ENCODE measurements at places on chromosomes 3 and 15.

DNA sequence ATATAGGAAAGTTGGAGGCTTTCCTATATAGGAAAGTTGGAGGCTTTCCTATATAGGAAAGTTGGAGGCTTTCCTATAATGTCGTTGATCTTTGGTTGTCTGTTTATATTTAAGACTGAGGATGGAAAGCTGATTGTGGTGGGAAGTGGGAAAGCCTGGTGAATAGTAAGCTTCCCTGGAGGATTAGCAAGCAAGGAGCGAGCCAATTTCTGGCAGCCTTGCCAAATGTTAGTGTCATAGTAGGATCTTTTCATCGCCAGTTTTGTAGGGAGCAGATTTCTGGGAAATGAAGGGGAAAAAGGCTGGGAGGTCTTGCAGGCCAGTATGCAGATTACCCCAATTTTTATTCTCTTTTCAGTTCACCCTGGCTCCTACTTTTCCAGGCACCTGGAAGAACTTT lies 39.9 kb upstream of the CCNL1 start:
- no peak for DNase-seq

GRCh38 chr3:33729993-33730392 lies 11.9 kb upstream of the CLASP2 start:
- DNase-seq: no peak

DNA sequence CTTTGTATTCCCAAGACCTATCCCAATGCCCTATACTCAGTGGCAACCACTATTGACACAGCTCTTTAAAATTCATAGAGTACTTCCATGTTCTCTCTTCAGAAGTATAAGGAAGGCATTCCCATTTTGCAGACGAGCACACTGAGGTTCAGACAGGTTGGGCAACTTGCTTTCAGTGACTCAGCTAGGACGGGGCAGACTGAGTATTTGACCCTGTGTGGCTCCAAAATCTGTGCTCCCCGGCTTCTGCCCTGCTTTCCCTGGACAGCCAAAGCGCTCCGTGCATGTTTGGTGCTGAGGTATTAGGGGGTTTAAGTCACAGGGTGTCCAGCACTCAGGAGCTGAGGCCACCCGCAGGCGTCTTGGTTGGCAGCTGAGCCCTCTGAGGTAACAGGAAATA lies 59.5 kb downstream of the CEMIP start:
- no peak for DNase-seq

DNA sequence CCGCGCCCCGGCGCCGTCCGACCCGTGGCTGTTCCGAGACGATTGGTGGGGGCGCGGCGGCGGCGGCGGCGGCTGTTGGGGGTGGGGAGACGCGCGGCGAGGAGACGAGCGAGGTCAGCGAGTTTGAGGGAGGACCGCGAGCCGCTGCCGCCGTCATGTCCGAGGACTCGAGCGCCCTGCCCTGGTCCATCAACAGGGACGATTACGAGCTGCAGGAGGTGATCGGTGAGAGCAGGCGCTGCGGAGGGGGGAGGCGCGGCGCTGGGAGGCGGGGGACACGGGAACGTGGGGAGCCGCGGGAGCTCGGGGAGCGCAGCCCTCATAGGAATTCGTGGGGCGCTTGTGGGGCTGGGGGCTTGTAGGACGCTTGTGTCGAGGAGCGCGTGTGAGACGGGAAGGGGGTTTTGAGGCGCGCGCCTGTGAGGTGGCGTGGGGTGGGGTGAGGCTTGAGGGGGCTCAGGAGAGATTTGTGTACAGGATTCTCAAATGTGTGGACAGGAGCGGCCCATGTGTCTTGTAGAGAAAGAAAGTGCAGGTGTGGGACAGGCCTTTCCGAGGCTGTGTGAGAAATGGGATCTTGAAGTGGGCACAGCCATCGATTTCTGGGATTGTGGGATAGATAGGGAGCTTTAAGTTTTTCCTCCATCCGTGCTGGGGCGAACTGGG lies 518 bp downstream of the OXSR1 start:
- no peak for DNase-seq

DNA sequence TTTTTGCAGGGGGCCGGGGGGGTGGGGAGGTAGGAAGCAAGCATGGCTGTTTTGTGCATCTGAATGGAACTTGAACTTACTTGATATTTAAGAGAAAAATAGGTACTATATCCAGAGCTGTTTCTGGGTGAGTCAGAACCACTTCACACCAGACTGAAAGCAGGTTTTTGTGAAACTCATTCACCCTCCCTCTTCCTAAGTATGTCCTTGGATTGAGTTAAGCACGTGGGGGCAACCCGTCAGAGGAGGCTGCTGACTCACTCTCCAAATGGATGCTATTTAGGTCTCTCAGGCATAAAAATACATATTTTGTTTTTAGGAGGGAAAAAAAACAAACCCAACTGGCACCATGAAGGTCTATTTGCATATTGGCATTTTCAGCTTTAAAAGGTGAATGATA lies 270.3 kb downstream of the RYR3 start:
- DNase-seq: no peak

GRCh38 chr3:29167180-29167579 lies 113.7 kb upstream of the RBMS3 start:
- no peak for DNase-seq

DNA sequence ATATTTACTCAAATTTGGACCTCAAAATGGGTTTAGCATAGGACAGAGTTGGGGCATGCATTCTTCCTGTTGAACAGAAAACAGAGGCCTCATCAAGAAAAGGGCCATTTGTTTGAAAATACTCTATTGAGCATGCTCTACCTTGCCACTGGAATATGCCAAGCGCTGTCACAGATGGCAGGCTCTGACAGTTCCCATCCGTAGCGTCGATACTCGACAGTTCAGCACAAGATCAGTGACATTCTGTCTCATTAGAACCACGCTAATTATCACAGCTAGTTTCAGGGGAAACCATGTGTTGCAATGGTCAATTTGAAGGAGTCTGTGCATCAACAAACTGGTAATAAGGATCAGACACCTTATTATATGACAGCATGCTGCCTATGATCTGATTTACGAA lies 54.5 kb downstream of the SATB1 start:
- no peak for DNase-seq

- DNase-seq: no peak
Measured at GRCh38 chr3:24343084-24343783, 151.4 kb downstream of the THRB start.

- DNase-seq: no peak
Measured at GRCh38 chr15:53835309-53835708, 75.8 kb upstream of the WDR72 start.

GRCh38 chr15:70133296-70133695 lies 35.6 kb upstream of the TLE3 start:
- no peak for DNase-seq

GRCh38 chr3:194689493-194689944 lies 3.8 kb downstream of the FAM43A start:
- DNase-seq: no peak

GRCh38 chr3:125594581-125595011 lies 701 bp downstream of the OSBPL11 start:
- DNase-seq: no peak

- DNase-seq: no peak
Measured at GRCh38 chr3:123194552-123194951, 7.2 kb upstream of the SEC22A start.

DNA sequence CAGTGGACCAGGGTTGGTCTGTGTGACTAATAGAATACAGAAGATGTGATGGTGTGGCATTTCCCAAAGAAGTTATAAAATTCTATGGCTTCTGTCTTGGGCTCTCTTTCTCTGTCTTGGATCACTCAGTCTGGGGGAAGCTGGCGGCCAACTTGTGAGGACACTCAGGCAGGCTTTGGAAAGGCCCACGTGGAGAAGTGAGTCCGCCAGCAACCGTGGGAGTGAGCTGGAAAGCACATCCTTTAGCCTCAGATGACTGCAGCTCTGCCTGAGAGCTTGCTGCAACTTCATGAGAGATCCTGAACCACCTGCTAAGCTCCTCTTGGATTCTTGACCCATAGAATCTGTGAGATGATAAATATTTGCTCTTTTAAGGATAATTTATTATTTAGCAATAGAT lies 72.0 kb upstream of the RASGRP1 start:
- DNase-seq: no peak

DNA sequence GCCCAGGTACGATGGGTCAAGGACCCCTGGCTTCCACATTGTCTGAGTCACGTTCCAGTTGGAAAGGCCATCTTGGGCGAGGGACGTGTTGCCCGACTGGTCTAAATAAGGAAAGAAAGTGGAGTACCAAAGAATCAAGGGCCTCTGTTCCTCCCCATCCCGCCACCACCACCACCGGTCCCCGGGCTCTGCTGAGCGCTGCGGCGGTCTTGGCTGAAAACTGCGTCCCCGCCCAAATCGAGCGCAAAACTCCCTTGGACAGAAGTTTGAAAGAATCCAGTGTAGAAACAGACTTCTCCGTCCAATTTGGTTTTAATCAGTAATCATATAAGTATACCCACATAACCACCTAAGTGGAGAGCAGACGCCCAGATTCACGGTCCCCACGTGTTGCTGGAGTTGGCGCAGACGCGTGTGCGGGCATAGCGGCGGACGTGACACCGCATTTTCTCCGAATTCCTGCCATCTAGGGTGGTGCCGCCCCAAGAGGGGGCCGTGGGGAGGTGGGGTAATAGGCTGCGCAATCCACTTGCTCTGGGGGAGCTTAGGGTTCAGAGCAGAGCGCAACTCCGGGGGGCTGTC lies 243.8 kb upstream of the TOPAZ1 start:
- DNase-seq: no peak

DNA sequence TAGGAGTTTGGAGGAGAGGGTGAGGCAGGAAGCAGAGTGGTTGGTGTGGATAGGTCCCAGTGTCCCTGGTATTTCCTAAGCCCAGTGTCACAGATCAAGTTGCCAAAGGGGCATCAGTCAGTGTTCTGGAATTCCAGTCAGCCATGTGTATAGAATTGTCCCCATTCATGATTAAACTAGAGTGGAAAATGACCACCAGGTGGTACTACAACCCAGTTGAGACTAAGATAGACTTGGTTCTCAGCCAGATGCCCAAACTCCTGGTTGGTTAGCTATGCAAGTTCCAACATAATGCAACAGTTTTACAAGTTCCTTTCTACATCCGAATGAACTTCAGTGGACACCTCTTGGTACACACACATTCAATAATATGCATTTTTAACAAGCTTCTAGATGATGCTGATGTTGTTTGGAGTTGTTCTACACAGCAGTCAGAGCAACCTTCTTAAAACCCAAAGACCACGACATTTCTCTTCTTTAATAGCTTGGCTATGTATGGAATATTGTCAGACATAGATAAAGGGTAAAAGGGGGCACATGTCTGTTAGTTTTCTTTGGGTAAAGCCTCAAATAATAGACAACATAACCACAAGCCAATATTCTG lies 8.4 kb upstream of the ATR start:
- no peak for DNase-seq

DNA sequence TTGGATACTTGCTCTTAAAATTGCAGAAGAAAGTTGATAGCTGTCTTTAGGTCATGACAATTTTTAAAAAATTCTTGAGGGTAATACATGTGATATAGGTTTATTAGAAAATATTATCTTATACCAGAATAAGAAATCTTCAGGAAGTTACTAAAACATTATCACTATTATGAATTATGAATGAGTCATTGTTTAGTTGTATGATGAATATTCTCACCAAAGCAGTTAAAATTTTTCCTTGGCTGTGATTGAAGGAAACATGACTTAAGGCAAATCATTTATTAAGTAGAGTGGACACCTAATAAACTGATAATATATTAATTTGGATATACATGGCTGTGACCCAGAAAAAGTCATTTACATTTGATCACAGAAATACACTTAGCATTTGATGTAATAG lies 30.1 kb downstream of the APPL1 start:
- DNase-seq: no peak

DNA sequence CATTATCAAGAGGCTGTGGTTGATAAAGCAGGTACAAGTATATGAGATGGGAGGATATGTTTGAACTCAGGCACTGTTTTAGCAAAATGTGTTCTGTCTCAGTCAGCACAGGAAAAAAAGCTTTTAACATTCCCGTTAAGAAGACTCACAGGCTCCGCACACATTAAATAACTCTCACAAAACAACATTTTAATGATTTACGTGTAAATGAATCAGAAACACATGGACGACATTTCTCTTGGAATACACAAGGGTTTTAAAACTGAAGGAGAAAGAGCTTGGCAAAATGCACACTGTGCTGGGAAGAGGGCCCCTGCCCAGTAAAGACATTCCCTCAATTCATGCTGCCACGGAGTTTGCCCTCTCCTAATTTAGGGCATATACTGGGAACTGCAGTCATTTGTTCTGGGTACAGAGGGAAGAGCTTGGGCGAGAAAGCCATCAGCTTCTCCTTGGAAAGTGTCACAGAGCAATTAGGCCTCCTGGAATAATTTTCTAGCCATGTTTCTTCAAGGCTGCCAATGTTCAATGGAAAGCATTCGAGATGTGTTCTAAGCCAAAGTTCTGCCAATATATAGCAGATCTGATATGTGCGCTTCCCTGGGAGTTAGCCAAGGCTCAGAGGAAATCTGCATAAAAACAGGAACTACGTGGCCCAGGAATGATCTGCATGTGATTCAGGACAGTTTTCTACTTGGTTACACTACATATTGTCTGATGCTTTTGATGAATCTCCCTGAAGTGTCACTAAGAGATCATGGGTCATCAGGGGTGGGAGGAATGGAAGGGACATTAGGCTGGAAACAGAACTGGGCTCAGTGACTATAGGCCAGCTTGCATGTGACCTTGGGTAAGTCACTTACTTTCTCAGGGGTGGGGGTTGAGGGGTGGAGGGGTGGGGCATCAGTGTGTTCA lies 2.2 kb upstream of the MASP1 start:
- no peak for DNase-seq

- no peak for DNase-seq
Measured at GRCh38 chr3:14577897-14578296, 37.8 kb upstream of the GRIP2 start.

- no peak for DNase-seq
Measured at GRCh38 chr3:60276615-60277014, 974.6 kb downstream of the FHIT start.

DNA sequence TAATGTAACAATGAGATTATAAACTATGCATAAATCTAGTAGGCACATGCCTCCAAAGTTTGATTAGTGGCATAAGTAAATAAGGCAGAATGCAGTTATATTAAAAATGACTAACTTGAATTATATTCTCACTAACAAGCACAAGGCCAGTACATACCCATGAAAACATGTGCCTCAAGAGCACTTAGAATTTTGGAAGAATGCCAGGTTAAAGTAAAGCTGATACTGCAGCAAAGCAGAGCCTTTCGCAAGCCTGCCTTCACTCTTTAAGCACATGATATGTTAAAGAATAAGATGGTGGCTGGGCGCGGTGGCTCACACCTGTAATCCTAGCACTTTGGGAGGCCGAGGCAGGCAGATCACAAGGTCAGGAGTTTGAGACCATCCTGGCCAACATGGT lies 49.0 kb downstream of the KBTBD12 start:
- no peak for DNase-seq

- DNase-seq: no peak
Measured at GRCh38 chr3:149442851-149443544, 31.5 kb upstream of the TM4SF4 start.

- peak; percentile 55 for DNase-seq
Measured at GRCh38 chr15:40421246-40422157, 15.9 kb downstream of the IVD start.

DNA sequence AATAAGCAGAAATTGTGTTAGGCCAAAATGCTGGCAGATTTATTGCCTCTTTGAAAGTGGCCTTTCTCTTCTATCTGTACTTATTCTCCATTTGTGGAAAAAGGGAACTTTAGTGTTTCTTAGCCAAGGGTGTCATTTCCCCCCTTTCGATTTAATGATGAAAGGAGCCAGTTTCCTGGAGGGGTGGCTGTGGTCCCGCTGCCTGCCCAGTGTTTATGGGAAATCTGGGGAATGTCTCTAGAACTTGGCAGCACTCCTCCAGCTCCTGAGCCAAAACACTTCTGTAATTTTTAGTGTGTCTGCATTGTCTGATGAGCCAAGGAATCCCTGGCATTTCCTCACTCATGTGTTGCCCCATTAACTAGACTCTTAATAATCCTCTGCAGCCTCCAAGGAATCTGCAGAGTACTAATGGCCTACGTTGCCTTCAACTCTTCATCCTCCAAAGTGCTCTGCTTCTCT lies 448.8 kb downstream of the GRM7 start:
- DNase-seq: no peak

Measured in effector memory CD4-positive, alpha-beta T cell (primary cell).